ENCODE measurements at places on chromosomes 6 and 20.

DNA sequence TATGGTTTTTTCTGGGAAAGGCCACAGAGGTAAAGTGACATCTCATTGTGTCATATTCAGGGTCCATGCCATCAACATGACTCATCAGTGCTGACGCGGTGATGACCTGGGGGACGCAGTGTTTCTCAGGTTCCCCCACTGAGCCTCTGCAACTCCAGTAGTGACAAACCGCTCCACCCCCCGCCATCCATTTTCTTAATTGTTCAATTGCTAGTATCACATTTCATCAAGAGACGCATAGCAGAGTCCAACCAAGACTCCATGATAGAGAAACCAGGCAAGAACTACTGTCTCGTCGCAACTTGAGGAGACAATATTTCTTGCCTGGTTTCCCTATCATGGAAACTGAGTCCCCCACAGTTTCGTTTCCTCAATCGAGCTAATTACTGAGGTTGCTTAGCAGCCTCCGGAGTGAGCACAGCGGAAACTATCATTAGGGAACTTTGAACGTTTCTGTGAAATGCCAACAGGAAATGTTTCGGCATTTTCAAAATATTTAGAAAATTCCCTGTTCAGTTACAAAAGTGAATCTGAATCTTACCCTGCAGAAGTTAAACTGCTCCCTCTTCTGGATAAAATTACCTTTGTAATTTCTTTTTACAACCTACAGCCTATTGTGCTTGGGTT is 12.2 kb upstream of the SERPINB1 start:
- peak; percentile 59 for DNase-seq

- no peak for DNase-seq
These were observed 28.0 kb downstream of the PNLDC1 start for GRCh38 chr6:159828074-159828473.

DNA sequence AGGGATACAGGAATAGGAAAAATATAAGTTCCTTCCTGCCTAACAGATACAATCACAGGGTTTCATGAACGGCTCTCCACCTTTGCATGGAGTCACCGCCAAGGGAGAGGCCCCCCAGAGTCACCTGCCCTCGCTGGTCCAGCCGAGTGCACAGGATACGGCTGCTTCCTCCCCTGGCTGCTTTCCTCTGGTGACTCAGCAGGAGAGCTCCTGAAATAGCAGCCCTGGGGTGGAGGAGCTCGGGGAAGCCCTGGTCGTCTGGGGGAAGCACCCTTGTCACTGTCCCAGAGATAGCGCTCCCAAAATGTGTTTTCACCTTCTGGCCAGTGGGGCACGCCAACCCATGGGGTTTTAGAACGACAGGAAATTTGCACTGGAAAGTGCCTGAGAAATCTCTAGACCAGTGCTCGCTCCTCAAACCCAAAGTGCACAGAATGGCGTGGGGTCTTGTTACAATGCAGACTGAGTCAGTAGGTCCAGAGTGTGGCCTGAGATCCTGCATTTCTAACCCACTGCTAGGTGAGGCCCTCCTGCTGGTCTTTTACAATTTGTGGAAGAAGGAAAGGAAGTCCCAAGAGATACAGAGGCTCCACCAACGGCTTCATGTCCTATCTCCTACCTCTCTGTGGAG is 35.9 kb upstream of the FAM50B start:
- DNase-seq, result no peak

DNA sequence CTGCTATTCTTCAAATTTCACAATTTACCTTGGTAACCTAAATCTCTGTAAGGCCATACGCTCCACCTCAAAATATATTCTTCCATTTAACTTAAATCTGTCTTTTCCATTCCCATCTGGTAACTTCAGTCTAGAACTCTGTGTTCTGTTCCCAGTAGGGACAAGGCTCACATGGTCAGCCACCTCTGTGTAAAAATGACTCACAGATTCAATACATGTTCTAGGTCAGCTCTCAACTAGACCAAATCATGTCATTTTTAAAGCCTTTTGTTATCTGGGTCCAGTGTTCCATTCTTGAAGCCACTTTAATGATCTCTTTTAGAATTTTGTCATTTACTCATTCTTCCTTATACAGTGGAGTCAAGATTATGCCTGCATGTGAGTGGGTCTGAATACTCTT is 315.6 kb upstream of the CITED2 start:
- no peak for DNase-seq

- no peak for DNase-seq
These were observed 5.9 kb downstream of the MRPS10 start for GRCh38 chr6:42211726-42212125.

DNA sequence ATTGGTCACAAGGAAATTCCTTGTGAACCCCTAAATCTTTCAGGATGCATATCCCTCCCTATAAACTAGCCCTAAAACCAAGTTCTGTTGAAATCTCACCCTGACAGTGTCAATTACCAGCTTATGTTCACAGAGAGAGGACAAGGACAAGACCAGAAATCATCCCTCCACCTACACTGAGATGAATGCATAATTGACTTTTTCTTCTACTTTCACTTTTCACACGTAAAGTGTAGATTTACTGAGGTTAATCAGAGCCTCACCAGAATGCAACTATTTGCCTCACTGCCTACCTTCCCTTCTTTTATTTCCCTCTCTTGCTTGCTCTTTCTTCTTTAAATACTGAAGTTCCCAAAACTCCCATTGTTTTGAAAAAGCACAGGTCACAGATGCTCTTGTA is 15.3 kb upstream of the NKAIN2 start:
- no peak for DNase-seq

GRCh38 chr20:60209048-60209447 is 250.8 kb downstream of the CDH26 start:
- no peak for DNase-seq

DNA sequence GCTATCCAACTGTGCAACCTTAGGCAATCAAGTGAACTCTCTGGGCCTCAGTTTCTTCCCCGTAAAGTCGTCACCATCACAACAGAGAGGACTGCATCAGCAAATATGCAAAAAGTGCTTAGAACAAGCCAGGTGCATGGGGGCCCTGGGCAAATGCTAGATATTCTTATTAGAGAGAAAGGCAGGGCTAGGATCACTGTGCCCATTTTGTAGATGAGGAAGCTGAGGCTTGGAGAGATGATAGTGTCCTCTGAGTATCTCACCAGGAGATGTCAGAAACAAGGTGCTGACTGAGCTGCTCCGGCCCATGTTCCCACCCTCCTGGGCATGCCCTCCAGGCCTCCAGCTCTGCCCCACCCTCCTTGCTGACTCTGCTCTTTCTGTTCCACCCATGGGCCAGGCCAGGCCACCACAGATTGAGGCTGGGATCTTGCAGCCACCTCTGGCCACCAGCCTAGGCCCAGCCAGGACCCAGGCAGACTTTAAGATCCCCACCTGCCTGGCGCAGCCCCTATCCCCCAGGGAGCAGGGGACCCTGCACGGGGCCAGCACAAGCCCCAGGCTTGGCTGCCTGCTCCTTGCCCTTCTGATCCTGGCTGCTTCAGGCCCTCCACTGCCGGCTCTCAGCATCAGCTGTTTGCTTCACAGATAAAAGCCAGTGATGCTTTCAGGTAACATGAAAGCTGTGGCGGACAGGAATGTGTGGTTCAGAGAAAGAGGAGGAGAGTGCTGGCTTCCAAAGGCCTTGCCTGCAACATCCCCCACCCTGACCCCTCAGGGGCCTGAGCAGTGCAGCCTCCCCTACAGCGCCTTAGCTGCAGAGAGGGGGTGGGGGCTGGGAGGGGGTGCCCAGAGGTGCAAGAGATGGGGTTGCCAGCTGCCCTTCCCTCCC is 47.6 kb downstream of the GRM4 start:
- DNase-seq, result no peak

DNA sequence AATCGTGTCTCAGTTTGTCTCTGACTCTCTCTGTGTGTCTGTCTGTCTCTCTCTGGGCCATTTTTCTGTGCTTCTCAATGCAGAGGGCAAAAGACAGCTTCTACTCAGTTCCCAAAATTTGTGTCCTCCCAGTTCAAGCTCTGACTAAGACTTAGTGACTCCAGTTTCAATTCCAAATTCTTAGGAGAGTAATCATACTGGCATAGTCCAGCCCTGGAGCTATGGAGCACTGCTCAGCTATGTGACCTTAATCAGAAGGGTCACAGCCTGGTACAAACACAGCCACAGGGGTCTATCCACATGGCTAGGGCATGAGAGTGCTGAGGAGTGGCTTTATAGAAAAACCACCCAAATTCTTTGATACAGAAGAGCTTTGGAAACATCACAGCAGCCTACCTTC is 91.9 kb downstream of the FOXF2 start:
- no peak for DNase-seq

DNA sequence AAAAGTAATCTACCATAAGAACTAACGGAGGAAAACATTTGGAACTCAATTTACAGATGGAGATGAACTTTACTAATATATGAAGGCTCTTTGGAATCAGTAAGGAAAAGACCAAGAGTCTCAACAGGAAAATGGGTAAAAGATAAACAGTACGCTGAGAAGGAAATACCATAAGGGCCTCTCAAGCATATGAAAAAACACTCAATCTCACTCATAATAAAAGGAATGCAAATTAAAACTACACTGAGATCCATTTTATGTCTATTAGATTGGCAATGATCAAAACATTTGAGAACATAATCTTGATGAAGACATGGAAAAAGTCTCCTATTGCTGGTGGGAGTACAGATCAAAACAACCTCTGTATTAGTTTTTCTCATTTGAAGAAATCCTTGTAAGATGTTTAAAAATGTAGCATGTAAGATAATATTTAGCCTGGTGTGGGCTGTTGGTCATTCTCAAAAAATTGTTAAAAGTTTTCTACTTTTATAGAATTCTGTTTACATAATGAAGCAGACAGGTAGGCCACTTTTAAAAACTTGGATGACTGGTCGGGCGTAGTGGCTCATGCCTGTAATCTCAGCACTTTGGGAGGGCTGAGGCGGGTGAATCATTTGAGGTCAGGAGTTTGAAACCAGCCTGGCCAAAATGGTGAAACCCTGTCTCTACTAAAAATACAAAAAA is 14.5 kb downstream of the REV3L start:
- no peak for DNase-seq

- no peak for DNase-seq
These were observed 4.0 kb upstream of the OSBPL2 start for GRCh38 chr20:62234339-62234738.

GRCh38 chr6:11930240-11930639 is 81.9 kb upstream of the HIVEP1 start:
- DNase-seq, result no peak
